ENCODE measurements at places on chromosomes 11 and 22. TPM values are rescaled to one million over a fixed set of nuclear protein-coding genes. Genes with fewer than 3 reads are reported as not detected.

- peak; percentile 67 for DNase-seq
These were observed 37.0 kb upstream of the DNAJB7 start for GRCh38 chr22:40898850-40899357.

DNA sequence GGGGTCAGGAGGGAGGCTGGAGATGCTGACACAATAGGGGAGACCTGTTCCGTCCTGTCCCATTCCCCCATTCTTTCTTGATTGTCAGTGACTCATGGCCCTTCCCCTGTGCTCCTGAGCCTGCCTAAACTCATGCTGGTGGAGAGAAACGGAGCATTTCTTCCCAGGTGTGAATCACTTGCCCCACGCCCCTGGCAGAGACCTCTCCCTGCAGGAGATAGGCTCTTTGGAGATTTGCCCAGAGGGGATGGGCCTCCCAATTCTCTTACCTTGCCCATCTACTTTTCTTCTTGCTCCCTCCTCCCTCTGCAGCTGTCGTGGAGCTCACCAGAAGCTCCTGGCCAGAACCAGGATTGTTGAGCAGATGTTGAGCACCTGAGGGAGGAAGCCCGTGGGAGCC is 121.9 kb upstream of the OR9Q1 start:
- no peak for DNase-seq

DNA sequence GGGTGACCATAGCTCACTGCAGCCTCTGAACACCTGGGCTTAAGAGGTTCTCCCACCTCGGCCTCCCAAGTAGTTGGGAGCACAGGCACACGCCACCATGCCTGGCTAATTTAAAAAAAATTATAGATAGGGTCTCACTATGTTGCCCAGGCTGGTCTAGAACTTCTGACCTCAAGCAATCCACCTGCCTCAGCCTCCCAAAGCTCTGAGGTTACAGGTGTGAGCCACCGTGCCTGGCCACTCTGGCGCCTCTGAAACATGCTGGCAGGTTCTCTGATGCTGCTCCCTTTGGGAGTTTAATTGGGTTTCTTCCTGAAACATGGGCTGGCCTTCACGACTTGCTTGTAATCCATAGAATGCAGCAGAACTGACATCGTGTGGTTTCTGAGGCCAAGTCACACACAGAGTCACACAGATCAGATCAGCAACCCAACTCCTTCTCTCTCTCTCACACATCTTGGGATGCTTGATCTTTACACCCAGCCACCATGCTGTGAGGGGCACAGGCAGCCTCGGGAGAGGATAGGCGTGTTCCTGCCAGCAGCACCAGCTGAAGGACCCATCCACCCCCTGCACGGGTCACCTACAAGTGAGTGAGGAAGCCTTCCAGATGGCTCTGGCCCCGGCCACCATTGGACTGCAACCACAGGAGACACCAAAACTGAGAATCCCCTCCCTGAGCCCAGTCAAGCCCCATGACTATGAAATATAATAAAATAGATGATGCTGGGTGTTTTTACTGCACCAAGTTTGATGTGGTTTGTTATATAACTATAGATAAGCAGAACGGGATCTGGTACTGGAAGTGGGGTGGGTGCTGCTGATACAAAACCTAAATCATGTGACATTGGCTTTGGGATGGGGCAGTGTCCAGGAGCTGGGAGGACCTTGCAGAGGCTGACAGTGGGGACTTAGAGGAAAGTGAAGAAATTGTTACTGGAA is 3.1 kb upstream of the GSC2 start:
- DNase-seq = no peak

Gene PRODH
- total RNA-seq = not detected

Gene PANX3
- total RNA-seq = not detected

DNA sequence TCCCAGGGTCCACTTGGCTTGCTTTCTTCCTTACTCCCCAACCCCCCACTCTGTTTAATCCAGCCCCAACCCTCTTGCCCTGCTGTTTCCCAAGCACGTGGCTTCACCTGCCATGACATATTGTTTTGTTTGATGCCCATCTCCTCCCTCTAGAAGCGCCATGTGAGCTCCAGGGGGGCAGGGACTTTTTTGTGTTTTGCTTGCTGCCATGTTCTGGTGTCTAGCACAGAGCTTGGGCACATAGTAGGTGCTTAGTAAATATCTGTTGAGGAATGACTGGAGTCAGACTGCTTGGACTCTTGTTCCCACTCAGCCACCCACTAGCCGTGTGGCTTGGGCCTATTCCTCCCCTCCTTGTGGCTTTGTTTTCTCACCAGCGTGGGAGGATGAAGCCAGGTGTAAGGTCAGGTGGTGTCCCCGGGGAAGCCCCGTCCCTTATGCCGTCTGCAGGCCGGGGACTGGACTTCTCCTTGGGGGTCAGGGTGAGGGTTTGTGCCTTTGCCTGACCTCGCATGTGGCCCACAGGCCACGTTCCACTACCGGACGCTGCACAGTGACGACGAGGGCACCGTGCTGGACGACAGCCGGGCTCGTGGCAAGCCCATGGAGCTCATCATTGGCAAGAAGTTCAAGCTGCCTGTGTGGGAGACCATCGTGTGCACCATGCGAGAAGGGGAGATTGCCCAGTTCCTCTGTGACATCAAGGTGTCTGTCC is 3.8 kb downstream of the AIP start:
- DNase-seq = no peak

DNA sequence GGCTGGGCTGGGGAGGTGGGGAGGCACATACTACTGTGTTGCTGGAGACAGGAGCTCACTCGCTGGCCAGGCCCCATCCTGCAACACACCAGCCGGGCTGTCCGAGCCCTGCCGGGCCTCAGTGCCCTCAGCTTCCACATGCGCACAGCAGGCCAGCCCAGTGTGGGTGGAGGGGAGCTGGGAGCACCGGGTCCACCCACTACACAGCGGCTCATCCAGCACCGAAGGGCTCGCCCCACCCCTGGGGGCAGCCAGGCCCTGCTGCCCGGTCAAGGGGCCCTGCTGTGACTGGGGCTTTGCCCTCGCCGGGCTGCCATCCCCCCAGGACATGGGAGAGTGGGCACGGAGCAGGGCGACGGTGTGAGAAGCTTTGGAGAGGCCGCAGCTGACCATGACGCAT is 9.3 kb downstream of the TTLL8 start:
- no peak for DNase-seq
